Thymus (tissue), 14 donors: ENCODE measurements at places on chromosomes 2 and 18.

- DNase-seq: no peak
Observed at GRCh38 chr2:105647731-105648130, 97.0 kb upstream of the NCK2 start.

DNA sequence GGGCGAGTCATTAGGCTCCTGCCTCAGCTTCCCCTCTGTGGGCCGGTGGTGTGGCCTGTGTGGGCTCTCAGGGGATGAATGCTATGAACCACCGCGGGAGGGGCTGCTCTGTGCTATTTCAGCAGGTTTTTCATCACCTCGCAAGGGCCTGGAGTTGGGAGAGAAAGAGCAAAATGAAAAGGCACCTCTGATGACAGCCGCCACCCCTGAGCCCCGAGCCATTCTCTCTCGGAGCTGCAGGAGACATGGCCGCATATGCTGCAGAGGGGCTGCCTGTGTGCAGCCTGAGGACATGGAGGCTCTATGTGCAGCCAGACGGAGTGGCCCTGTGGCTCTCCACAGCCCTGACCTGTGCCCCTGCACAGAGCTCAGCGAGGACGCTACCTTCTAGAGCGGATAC lies 96.2 kb upstream of the CTDP1 start:
- DNase-seq: no peak

GRCh38 chr18:28820353-28820752 lies 643.4 kb upstream of the CDH2 start:
- DNase-seq: no peak

DNA sequence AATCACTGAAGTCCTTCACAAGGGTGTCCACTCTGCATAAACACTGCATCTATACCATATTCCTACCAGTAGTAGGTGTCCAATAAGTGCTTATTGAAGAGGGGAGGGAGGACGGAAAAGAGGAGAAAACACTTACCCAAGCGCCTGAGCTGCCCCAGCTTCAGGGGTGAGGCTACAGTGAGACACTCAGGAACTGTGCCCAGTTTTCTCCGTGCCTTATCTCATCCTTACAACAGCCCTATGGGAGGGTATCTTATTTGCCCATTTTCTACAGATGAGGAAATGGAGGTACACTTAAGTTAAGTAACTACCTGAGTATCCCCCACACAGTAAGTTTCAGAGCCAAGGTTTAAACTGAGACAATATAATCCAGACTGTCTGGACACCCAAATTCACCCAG lies 41.5 kb downstream of the RNF152 start:
- DNase-seq: no peak

GRCh38 chr2:147663153-147663961 lies 181.5 kb upstream of the ACVR2A start:
- DNase-seq: no peak

- no peak for DNase-seq
Observed at GRCh38 chr2:136407117-136407951, 289.4 kb upstream of the CXCR4 start.

DNA sequence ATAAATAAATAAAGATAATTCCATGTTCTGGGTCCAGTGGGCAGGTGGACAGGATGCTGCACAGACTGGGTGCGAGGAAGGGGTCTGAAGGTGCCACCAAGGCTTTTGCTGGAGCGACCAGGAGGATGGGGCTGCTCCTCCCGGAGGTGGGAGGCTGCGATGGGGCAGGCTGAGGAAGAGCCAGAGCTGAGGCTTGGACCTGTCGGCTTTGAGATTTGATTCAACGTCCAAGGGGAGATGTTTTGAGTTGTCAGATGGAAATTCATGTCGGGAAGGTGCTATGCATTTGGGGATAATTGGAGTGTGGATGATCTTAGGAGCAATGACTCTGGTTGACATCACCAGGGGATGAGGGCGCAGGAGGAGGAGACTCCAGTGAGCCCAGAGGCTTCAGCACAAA lies 11.7 kb downstream of the ALLC start:
- no peak for DNase-seq

GRCh38 chr18:36389811-36390581 lies 92.5 kb downstream of the FHOD3 start:
- DNase-seq: no peak

- DNase-seq: no peak
Observed at GRCh38 chr2:26215833-26216232, 28.6 kb downstream of the HADHA start.

DNA sequence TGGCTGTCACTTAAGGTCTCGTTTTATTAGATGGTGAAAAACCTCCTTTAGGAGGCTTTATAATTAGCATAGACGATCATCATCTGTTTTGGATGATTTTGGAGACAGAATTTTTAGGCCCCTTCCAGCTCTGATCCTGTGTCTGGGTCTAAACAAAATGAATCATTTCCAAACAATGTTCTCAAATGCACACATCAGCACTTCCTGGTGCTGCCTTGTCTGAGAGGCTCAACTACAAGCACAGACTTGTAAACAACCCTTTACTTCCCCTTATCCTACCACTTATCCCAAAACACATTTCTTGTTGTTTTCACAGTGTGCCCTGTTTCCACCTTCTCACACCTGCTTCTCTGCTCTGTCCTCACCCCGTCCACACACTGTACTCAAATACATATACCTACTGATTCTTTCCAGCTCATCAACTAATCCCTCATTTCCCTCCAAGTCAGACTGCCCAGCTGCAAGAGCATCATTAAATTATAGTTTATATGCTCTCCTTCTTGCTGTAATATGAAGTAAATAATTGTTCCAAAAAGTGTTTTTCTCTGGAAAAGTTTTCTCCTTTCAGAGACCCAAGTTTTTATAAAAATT lies 71.2 kb upstream of the COL3A1 start:
- no peak for DNase-seq

DNA sequence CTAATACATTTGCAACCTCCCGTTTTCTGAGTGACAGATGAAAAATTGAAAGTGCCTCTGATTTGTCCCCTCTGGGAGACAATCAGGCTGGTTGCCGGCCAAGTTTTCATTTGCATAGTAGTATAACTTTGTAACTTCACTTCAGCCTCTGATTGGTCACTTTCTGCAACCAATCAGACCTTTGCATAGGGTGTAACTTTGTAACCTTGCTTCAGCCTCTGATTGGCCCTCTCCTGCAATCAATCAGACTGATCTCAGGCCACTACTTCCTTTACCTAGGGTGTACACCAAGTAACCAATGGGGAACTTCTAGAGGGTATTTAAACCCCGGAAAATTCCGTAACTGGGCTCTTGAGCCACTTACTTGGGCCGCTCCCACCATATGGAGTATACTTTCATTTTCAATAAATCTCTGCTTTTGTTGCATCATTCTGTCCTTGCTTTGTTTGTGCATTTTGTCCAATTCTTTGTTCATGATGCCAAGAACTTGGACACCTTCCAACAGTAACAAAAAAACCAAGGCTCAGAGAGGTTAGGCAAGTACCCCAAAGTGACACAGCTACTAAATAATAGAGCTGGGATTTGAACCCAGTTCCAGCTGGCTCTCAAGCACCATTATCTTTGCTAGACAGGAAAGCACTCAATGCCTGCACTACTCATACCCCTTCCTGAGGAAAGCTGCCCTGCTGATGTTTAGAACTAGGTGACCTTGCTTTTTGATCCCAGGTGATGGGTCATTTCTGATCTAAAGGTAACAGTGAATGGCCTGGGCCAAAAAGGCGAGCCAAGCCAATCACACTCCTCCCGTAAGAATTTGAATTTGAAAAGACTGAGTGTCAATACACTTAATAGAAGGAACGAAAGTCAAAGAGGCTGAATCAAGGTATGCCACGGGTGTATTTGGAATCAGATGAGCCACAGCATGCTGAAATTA lies 10.9 kb upstream of the MYOM1 start:
- DNase-seq: no peak

GRCh38 chr18:43992741-43993140 lies 687.9 kb upstream of the SETBP1 start:
- DNase-seq: no peak

- DNase-seq: no peak
Observed at GRCh38 chr18:35502052-35502451, 4.3 kb upstream of the INO80C start.

- no peak for DNase-seq
Observed at GRCh38 chr2:44777036-44777435, 164.5 kb upstream of the SIX3 start.

GRCh38 chr2:56680971-56681631 lies 497.3 kb downstream of the CCDC85A start:
- DNase-seq: no peak

- DNase-seq: no peak
Observed at GRCh38 chr2:157743051-157743450, 114.4 kb upstream of the ACVR1C start.

DNA sequence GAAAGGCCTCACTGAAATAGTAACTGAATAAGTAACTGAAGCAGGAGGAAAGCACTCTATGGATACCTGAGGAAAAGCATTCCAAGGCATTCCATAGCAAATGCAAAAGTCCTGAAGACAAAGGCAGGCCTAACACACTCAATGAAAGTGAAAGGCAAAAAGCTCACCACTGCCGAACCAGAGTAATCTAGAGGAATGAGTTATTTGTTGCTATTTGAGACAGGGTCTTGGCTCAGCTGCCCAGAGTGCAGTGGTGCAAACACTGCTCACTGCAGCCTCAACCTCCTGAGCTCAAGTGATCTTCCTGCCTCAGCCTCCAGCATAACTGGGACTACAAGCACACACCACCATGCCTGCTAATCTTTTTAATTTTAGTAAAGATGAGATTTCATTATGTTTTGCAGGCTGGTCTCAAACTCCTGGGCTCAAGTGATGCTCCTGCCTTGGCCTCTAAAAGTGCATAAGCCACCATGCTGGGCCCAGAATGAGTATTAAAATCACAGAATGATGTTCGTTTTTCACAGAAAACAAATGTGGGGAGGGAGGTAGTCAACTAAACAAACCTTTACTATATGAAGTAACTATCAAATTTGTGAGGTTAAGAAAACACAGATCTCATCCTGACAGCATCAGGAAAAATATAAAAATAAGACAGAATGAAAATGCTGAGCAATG lies 17.9 kb downstream of the PIAS2 start:
- no peak for DNase-seq

DNA sequence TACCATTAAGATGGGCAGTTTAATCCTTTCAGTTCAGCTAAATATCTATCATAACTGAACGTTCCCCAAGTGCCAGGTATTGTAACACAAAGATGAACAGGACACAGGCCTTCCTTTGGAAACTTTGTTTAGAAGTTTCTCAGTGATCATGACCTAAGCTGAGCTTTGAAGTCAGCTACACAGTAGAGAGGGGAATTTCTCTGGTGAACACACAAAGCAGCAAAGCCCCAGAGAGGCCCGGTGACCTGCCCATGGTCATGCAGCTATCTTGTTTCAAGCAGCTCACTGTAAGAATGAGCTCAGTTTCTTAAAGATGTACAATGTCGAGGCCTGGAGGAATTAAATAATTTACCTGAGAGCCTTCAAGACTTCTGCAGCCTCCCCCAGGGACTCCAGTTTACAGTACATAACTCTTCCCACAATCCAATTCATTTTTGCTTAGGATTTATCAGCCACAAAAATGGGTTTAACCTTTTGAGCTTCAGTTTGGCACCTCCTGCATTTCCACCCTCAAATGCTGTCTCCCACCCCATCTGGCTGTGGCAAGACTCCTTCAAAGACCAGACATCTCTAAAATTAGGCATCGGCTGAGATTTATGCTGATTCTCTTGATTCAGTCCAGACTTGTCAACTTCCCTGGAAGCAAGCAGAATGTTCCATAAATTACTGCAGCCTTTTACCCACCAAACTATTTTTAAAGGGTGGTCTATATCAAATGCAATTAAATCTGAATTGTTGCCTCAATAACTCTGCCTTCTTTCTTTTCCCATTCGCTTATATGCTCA lies 325.6 kb downstream of the TXNL1 start:
- no peak for DNase-seq

DNA sequence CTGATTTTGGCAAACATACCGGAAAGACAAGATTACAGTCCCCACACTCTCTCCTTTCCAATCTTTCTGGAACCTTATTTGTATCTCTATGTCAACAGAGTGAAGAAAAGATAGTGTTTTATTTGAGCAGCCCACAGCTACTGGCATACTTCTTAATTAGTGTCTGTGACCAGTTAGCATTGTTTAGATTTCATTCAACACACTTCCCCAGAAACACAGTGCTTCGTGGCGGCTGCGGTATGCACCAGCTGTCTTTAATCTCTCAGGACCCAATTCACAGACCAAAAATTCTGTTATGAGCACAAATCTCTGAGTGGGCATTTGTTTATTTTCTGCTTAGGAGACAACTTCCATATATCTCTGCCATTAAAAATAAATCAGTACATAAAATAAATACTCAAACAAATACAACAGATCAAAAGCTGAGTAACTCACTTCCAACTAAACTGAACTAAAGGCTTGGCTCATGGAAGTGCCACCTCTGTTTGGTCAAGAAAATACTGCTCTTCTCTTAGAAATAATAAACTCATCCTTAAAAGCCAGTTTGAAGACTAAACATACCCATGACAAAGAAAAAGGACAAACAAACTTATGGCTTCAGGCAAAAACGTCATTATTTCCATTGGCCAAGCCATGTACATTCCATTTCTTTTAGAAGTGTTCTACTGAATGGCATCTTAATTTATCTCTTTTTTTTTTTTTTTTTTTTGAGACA lies 392.4 kb downstream of the TXNL1 start:
- no peak for DNase-seq

GRCh38 chr18:11407940-11408339 lies 201.5 kb upstream of the SLC35G4 start:
- no peak for DNase-seq
